ENCODE measurements at places on chromosomes 6 and 20.

- no peak for DNase-seq
These were observed 123.5 kb downstream of the MAP3K7 start for GRCh38 chr6:90463359-90463758.

DNA sequence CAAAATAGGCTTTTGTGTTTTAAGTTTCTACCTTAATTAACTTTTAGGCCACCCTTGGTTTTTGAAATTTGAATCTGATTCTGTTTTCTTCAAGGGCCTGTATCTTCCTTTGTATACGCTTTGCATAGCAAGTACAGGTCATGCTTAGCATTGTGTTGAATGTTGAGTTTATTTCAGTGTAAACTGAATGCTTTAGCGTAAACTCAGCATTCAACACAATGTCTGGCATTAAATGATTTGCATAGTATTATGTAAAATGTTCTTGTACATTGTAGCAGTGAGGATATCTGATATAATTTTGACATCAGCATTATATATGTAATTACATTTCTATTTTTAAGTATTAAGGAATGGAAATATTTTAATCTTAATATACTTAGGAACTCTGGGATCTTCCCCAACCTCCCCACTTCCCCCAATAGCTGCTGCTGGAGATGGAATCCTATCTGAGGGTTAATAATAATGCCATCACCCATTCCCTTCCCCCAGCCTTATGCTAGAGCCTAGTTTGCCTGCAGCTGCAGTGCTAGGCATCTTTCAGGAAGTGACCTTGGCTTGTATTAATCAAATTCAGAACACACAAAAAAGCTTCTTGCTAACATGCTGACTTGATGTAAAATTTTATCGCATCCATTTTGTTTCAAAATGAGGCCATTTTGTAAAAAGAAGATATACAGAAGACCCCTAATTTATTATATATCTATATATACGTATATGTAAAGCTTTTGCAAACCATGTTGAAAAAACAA is 73.1 kb downstream of the NCOA3 start:
- DNase-seq = peak; percentile 34

- DNase-seq = no peak
These were observed 115.9 kb downstream of the KLHL32 start for GRCh38 chr6:97040355-97040860.

DNA sequence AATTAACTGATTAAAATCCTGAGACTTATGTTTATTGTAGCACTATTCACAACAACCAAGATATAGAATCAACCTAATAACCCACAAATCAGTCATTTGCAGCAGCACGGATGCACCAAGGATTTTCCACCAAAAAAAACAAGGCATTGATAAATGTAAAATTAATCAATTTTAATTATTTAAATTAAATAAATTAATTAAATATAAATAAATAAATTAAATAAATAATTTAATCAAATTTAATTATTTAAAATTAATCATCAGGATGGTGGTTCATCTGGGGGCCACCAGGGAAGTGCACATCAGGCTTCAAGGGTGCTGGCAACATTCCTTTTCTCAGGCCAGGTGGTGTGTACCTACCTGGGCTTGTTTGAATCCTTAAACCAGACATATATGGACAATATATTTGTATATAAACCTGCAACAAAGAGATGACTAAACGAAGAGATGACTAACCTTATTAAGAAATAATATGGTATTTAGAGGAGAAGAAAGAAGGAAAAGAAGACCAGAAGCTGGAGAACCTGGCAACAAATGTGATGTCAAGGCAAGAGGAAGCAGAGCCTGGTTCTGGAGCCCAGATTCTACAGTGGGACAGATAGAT is 89.2 kb downstream of the CD164 start:
- no peak for DNase-seq

- DNase-seq = peak; percentile 55
These were observed 28.8 kb upstream of the VEGFA start for GRCh38 chr6:43740961-43741764.

DNA sequence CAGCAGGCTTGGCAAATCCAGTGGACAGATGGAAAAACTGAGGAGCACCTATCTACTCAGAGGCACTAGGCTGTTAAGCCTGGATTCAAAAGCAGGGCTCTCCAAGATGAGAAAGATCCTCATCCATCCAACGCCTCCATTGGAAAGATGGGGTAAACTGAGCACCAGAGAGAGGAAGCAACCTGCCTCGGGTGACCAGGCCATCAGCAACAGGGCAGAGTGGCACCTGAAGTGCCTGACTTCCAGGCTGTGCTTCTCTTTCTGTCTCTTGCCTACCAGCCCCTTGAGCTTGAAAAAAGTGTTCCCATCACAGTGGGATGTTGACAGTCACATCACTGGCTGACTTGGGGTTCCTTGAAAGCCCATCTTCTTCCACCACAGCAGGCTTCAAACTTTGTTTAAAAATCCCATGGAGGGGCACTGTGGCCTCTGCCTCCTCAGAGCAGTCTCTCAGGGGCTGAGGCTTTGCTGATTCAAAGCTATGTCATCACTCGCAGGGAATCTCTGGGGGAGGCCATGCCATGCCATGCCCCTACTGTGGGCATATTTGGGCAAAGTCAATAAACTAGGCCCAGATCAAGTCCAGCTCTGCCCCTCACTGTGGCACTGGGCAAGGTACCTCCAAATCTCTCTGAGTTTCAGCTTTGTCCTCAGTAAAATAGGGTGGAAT is 44.8 kb upstream of the TGM2 start:
- DNase-seq = no peak

- no peak for DNase-seq
These were observed 157.3 kb upstream of the STMND1 start for GRCh38 chr6:16944596-16944995.

GRCh38 chr6:90229331-90230010 is 67.2 kb downstream of the BACH2 start:
- DNase-seq = no peak

DNA sequence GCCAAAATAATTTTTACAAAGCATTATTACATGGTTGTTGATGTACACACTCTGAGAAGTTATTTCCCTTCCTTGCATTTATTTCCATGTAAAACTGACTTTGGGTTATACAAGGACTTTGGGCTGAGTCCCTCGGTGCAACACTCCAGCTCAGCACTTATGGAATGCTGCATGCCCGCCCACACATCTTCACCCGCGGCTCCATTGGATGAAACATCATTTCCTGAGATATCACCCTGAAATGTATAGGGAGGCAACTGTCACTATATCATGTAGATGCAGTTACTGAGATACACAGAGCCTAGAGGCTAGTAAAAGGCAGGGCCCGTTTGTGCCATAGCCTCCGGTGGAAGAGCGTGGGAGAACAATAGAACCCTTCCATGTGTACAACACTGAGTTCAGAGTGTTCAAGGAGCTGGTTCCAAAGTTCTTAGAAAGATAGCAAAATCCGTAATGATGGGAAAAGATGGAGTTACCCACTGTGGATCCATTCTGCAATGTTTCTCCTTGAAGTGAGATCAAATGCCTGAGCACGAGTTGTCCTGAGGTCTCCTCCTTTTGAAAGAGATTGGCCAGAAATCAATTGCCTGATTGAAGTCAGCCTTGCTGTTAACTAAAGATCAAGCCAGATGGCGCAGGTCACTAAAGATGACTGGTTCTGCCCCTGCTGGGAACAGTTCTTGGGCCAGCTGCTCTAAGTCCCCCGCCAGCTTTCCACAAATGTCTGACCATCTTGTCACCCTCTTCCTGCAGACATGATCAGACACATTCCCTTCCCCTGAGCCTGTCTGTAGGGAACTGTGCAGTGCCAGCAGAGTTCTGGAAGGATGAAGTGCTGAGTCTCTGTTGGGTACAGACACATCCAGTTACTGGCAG is 100.9 kb upstream of the IYD start:
- DNase-seq = no peak

GRCh38 chr20:19929481-19930145 is 87.5 kb upstream of the NAA20 start:
- DNase-seq = peak; percentile 48

GRCh38 chr6:111628142-111628850 is 22.6 kb upstream of the TRAF3IP2 start:
- DNase-seq = no peak

- DNase-seq = no peak
These were observed 58.4 kb downstream of the GJA10 start for GRCh38 chr6:89952686-89953085.

- no peak for DNase-seq
These were observed 103.1 kb upstream of the RIN2 start for GRCh38 chr20:19654921-19655320.

DNA sequence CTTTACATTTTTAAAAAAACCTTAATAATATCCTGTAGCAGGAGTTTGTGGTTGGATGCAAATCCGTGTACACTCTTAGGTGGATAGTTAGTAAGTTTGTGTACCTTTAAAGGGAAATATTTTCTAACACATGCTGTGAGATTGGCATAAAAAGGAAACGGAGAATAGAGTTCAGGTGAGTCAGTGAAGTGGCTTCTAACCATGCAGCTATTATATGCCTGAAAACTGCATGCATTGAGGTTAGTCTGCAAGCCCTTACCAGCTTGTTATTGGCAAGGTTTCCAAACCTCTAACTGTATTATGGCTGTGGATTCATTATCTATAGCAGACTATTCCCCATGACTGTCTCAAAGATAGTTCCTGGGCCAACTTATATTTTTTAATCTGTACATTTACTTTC is 420.6 kb upstream of the MMS22L start:
- no peak for DNase-seq

- DNase-seq = no peak
These were observed 13.4 kb downstream of the GNL1 start for GRCh38 chr6:30542915-30543314.

DNA sequence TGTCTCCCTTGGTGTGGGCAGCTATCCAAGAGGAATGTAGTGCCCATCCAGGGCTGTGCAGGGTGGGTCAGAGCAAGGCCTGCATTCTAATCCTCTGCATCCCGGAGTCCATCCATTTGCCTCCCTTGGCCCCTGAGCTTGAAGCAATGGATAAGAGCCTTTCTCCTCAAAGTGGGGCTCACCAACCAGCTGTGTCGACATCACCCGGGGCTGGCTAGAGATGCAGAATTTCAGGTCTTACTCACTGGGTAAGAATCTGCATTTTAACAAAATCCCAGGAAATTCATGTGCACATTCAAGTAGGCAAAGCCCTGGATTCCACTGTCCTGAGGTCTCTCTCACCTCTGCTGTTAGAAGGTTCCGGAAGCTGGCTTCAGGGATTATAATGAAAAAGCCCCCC is 95.3 kb downstream of the MDGA1 start:
- peak; percentile 76 for DNase-seq

GRCh38 chr20:21230686-21231085 is 72.4 kb upstream of the XRN2 start:
- no peak for DNase-seq

GRCh38 chr6:19697744-19698290 is 139.4 kb upstream of the ID4 start:
- DNase-seq = no peak
